ENCODE measurements at places on chromosomes 3 and 15. TPM values are rescaled to one million over a fixed set of nuclear protein-coding genes. Genes with fewer than 3 reads are reported as not detected.

GRCh38 chr3:124833710-124834332 is 53.3 kb downstream of the ITGB5 start:
- no peak for DNase-seq

DNA sequence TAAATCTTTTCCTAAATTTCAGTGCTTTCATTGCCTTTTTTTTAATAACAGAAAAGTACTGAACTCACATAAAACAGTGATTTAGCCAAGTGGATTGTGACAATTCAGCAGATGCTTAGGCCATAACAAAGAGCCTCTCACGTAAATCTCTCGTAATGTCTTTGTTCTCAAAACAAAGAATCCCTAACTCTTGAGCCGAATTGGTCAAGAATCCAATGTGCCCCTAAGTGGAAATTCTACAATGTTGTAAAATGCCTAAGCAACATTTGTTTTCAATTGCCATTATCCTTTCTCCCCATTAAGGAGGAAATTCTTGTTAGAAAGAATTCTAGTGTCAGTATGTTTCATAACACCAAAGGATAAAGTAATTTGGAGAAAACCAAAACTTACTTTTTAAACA is 235.7 kb upstream of the THBS1 start:
- DNase-seq, result no peak

DNA sequence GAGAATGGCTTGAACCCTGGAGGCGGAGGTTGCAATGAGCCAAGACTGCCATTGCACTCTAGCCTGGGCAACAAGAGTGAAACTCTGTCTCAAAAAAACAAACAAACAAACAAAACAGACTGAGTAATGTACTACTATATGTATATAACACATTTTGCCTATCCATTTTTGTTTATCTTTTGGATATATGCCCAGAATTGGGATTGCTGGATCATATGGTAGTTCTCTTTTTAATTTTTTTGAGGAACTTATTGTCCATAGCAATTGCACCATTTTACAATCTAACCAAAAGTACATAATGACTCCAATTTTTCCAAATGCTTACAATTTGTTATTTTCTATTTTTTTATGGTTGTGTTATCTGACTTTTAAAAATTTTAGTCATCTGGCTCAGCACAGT is 47.3 kb downstream of the GMPS start:
- DNase-seq, result no peak

DNA sequence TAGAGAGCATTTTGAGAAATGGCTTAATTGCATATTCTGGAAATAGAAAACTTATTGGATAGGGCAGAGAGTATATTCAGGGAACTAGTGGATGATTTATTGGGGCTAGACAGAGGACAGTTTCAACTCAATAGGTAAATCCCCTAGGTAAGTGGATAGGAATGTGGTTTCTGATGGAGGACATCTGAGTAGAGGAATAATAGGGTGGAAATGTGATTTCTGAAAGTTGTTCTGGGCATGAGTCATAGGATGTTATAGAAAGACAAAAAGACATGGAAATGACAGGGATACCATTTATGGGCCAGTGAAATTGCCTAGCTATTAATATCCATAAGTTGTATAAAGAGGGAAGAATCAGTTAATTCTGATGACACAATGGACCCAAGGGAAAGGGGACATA is 563.3 kb upstream of the GOLIM4 start:
- no peak for DNase-seq

TLE3 gene
- 128 TPM for total RNA-seq
